ENCODE measurements at places on chromosomes 6 and 20.

GRCh38 chr20:3674447-3674846 lies 7.4 kb downstream of the ADAM33 start:
- DNase-seq, result no peak

DNA sequence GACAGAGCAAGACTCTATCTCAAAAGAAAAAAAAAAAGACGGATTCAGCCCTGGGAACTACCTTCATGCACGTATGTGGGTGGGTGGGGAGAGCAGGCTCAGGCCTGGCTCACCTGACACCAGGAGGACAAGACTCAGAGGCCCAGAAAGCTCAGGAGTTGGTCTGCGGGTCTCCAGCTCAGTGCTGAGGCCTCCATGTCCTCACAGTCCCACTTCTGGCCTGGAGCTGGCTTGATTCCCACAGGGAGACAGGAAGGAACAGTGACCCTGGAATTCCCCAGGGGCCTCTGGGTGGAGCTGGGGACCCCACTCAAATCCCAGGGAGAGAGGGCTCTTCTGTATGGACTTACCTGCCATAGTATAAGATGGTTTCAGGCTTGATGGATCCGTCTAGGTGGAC lies 15.6 kb downstream of the ADA start:
- DNase-seq, result no peak

DNA sequence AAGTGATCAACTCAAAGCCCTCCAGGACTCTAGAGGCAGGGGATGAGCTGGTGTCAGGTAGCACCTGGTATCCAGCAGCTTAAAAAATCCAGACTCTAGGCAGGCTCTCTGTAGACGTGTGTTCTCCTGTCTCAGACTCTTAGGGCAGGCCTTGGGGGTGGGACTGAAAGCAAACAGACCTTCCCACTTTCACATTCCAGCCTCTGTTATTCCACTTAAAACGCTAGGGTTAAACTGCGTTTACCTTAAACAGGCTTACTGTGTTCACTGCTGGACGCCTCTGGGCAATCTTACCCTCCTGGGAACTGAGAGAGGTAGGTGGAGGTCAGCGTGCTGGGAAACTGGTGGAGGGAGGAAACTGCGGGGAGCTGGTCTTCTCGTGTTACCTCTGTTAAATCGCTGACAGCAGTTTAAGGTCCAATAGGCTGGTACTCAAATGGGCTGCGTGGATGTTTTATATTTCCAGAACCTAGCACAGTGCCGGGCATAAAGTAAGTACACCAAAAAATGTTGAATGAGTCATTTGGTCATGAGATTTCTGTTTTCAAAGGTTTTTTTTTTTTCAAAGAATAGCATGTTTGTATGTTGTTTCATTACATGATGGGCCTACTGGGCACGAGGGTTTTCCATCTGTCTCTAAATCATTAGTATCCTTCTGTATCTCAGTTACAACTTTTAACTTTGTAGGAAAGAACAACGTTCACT lies at the start of gene GCNT2:
TSS of gene GCNT2 (plus strand) at position 248 of the 705 bp plus-strand sequence. CDS start 7,561 bp downstream, outside the sequence.
- no peak for DNase-seq

- DNase-seq, result no peak
Observed at GRCh38 chr6:134185277-134185676, 132.6 kb downstream of the SGK1 start.

- DNase-seq, result no peak
Observed at GRCh38 chr20:52941808-52942207, 30.4 kb upstream of the TSHZ2 start.

DNA sequence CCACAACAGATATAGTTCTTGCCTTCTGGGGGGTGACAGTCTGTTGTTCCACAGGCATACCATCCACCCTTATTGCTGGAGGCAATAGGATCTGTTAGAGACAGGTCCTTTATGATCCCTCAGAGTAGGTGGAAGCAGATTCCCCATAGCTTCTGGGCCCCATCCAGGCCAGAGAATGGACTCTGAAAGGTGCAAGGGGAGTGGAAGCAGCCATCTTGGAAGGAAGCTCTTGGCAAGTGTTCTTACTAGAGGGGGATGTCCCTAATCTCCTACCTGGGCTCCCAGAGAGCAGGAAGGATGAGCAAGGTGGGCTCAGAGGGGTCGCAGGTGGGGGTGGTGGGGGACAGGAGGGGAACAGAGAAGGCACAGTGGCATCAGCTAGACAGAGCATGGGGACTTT lies 33.4 kb downstream of the CEBPB start:
- no peak for DNase-seq

- DNase-seq, result no peak
Observed at GRCh38 chr20:51100617-51101016, 77.7 kb upstream of the KCNG1 start.

DNA sequence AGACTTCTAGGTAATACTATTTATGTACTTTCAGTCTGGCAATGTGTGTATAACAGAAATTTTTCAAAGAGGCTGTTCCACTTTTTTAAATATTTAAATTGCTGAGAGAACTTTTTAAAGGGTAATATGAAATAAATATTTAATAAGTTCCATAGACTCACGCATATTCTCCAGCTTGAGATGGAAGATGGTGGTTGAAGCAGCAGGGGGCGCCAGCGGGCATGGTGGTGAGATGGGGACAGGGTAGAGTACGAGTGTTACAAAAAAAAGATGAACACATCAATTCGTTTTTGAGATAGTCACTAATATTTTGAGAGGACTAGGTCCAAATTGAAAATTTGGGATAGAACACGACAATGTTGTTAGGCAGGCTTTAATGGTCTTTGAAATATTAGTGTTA lies 68.4 kb downstream of the RSPO3 start:
- DNase-seq, result peak; percentile 2

DNA sequence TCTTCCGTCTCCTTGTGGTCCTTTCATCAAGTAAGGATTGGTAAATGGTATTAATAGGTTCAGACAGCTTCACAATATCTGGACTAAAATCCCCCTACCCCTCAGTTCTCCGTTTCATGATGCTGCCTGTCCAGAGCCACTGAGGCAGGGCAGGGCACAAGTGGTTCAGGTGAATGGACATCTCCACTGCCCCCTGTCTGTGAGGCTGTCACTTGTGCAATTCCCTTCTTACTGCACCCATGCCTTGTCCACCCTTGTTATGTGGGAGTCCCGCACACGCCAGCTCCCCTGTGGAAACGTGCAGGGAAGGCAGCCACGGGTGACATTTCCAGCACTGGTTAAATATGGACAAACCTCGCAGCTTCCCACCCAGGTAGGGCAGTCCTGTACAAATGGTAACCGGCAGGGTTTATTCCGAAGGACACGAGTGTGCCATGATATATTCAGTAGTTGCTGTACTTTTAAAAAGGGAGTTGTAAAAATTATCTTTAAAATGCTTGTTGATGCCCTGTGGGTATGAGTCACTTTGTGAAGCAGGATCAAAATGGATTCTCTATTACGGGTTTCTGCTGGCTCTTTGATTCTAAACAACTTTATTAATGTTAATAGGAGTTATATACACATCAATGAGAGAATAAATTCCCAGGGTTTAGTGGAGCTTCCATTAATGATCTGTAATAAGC lies 73.5 kb downstream of the FYN start:
- DNase-seq, result no peak

- no peak for DNase-seq
Observed at GRCh38 chr6:64932486-64932885, 774.5 kb downstream of the EYS start.

- no peak for DNase-seq
Observed at GRCh38 chr6:137717074-137718073, 149.7 kb upstream of the TNFAIP3 start.

GRCh38 chr6:97187951-97188350 lies 95.1 kb downstream of the MMS22L start:
- no peak for DNase-seq

GRCh38 chr6:84197708-84198107 lies 29.7 kb downstream of the CEP162 start:
- DNase-seq, result no peak
